ENCODE measurements at places on chromosomes 3 and 15.
A peak's percentile ranks its signal among the peaks of the same experiment; 100 is the strongest.

- peak; percentile 63 for DNase-seq
Measured at GRCh38 chr3:66858656-66859381, 139.3 kb upstream of the KBTBD8 start.

DNA sequence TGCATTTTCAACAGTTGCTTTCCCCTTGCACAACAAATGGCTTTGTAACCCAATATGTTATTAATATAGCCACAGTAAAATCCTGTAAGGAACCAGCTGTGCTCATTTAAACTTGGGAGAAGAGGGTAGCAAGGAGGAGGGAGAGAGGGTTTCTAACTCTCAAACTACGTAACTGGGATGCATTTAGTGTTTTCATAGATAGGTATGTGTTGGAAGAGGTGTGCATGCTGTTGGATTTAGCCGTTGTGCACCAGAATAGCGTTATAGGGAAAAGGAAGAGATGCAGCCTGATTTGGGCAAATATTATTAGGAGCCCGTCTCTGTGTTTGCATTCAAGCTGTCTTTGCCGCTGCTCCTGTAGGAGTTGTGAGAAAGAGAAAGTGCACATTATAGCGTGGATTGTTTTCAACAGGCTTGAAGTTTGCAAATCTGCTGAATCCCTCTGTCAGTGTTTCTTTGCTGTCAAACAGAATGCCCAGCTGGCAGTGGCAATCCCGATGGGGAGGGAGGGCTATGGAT lies 39.4 kb downstream of the ARPP21 start:
- no peak for DNase-seq

DNA sequence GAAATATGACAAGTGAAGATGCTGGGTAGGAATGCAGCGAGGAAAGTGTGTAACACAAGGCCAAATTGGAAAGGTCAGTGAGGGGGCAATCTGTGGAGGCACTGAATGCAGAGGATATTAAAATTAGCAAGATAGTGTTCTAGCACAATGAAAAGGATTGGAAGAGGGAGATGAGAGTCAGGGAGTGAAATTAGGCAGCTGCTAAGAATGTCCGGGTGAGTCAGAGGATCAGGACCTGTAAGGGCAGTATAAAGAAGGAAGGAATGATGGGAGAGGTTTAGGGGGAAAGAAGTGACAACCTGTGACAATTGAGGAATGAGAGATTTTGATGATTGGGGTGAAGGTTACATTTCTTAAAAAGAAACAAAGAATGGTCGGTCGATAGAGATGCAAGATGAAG lies 103.5 kb downstream of the UBE3A start:
- DNase-seq: no peak

- no peak for DNase-seq
Measured at GRCh38 chr3:4730719-4731118, 237.6 kb downstream of the ITPR1 start.

DNA sequence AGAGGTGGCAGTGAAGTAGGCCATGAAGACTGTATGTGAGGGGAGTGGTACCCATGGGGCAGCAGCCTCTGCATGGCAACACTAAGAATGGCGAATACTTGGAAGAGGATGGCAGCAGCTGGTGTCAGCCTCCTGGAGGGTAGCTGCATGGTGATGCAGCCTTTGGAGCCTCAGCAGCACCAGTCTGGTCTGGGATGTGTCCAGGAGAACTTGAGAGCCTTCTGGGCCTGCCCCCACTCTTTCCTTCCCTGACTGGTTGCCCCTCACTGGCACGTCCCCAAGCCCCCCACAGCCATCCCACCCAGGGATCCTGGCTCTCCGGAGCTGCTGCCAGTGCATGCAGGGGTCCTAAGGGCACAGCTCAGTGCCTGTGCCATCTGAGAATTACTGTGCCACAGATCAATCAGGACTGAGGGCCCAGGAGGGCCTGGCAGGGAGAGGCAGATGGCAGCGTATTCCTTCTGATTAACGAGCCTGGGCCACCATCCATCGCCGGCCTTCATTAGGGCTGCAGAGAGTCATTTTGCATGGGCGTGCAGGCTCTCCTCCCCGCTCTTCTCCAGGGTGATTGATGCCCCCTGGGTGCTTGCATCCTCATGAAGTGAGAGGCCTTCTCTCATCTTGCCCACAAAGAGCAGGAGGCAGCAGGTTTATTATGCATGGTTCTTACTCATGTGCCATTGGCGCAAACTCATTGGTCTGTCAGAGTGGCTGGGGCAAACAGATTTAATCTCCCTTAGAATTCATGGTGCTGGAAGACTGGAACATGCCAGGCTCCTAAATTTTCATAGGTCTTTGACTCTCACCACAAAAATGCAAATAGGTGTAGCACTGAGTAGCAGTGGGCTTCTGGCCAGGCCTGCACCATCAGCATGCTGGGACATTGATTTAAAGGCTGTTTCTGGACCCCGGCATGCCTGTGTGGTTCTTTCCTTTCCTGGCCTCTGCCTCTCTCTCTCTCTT lies 116.8 kb downstream of the EPHB1 start:
- no peak for DNase-seq

- DNase-seq: no peak
Measured at GRCh38 chr3:173510565-173510964, 113.0 kb downstream of the NLGN1 start.

- no peak for DNase-seq
Measured at GRCh38 chr3:115580566-115580965, 42.7 kb upstream of the GAP43 start.

Measured in ecto neural progenitor cell (in vitro differentiated cells).